CD8-positive, alpha-beta memory T cell (primary cell): ENCODE measurements at places on chromosomes 4 and X. TPM values are rescaled to one million over a fixed set of nuclear protein-coding genes. Genes with fewer than 3 reads are reported as not detected.

DNA sequence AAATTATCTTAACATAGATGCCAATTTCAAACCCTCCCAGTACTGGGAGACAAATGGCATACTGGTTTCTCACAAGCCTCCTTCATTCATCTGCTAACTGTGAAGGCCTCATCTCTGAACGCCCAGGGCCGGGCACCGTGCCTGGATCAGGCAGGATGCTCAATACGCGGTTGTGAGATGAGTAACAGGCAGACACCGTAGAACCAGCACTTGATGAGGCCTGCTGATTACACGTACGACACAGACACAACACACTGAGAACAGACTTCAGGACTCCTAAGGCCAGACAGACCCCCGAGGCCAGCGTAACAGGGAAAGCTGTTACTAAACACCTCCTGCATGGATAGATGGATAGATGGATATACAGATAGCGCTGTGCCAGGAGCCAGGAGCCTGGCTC is 154.6 kb downstream of the AFAP1 start:
- H3K4me1 ChIP-seq = peaks cover 16% of the 10 kb centered on the region
- H3K27me3 ChIP-seq = no peaks in the 10 kb centered on the region

- no peaks in the 10 kb centered on the region for H3K36me3 ChIP-seq
- H3K4me1 ChIP-seq = no peaks in the 10 kb centered on the region
- DNase-seq = no peak
- no peak overlapping the region for H3K27ac ChIP-seq
- H3K27me3 ChIP-seq = no peaks in the 10 kb centered on the region
Measured at GRCh38 chr4:165994701-165995100, 121.7 kb downstream of the TLL1 start.

DNA sequence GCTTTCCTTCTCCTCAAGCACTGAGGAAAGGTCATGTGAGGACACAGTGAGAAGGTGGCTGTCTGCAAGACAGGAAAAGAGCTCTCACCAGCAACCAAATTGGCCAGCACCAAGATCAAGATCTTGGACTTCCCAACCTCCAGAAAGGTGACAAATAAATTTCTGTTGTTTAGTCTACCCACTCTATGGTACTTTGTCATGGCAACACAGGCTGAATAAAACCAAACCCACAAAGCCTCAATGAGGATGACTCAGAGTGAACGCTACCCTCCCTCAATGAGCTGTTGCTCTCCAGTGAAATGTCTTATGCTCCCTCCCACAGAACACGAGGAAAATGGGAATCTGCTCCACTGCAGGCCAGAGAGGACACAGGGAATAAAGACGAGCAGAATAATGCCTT is 244.1 kb downstream of the RAB28 start:
- no peak overlapping the region for H3K4me3 ChIP-seq
- DNase-seq = no peak
- no peaks in the 10 kb centered on the region for H3K36me3 ChIP-seq

Gene CT45A3
- not detected for total RNA-seq

DNA sequence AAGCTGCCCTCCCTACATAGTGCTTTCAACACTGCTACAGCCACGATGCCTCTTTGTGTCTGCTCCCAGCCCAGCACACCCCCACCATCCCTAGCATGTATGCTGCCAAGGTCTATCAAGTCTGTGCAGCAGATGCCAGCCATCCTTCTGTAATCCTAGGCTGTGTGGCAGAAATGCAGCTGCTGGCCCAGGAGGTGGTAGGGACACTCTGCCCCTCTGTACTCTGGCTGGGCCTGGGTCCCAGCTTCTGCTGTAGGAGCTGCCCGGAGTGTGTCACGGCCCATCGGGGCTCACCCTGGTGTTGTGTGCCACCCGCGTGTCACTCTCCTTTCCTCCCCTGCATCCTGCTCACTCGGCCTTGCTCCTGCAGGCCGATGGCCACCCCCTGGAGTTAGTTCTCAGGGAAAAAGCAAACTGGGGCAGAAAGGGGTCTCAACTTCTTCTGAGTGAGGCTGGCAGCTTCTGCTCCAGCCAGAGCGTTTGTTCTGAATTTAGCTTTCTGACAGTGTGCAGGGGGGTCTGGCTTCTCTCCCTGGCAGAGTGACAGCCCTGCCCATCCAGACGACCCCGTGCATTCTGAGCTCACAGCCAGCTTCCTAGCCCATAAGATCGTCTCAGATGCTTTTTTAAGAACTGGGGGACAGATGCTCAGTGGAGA is 22.7 kb downstream of the PSAPL1 start:
- H3K4me3 ChIP-seq = no peak overlapping the region
- no peak overlapping the region for H3K27ac ChIP-seq
- no peaks in the 10 kb centered on the region for H3K36me3 ChIP-seq

- no peak for DNase-seq
- H3K4me1 ChIP-seq = peaks cover 12% of the 10 kb centered on the region
- no peak overlapping the region for H3K27ac ChIP-seq
Measured at GRCh38 chrX:24168807-24169206, 19.3 kb downstream of the ZFX start.

Gene AFF2
- total RNA-seq = 0.33 TPM
